ENCODE measurements at places on chromosomes 6 and 20. TPM values are rescaled to one million over a fixed set of nuclear protein-coding genes. Genes with fewer than 3 reads are reported as not detected.

Gene FAM184A
- total RNA-seq: not detected

Gene SAPCD1
- total RNA-seq: 2.7 TPM

Gene NMBR
- total RNA-seq: not detected

Gene CST1
- 1.1 TPM for total RNA-seq

Gene MOXD1
- total RNA-seq: 2.3 TPM

Gene SNAP91
- 0.21 TPM for total RNA-seq

Gene TINAG
- not detected for total RNA-seq

Gene UST
- 3.3 TPM for total RNA-seq

Gene SERPINB6
- 147 TPM for total RNA-seq

Gene LAMP5
- 0.05 TPM for total RNA-seq

Gene PTCHD4
- total RNA-seq: not detected

Gene FAM50B
- total RNA-seq: 4.1 TPM

Gene TMC2
- not detected for total RNA-seq

Gene SCGN
- 0.30 TPM for total RNA-seq

Gene SPDEF
- 2.4 TPM for total RNA-seq

Gene MTFR2
- total RNA-seq: 12.8 TPM

Gene NDUFAF5
- total RNA-seq: 32.6 TPM

Gene C20orf202
- total RNA-seq: not detected

Gene GRM1
- not detected for total RNA-seq

Gene TREM1
- 0.14 TPM for total RNA-seq

Gene BPIFB1
- total RNA-seq: not detected

Gene ASIP
- not detected for total RNA-seq

Gene B3GALT4
- 0.93 TPM for total RNA-seq

Gene TREML2
- total RNA-seq: not detected

Gene AKIRIN2
- total RNA-seq: 40.7 TPM

Gene SIRPB2
- total RNA-seq: 0.06 TPM

Gene PGM3
- 27.1 TPM for total RNA-seq

Gene SOX18
- total RNA-seq: 1.9 TPM

Gene TCP11
- not detected for total RNA-seq

Gene BPIFA3
- total RNA-seq: not detected

Gene NOTCH4
- 0.36 TPM for total RNA-seq

Gene MCHR2
- total RNA-seq: not detected

Gene HDGFL1
- total RNA-seq: not detected

Gene IL17F
- total RNA-seq: not detected

Gene RAB44
- 0.05 TPM for total RNA-seq

Gene BPIFA1
- total RNA-seq: not detected

Gene RGS17
- total RNA-seq: 7.2 TPM

Gene MAP3K5
- total RNA-seq: 2.6 TPM

Gene PTGIS
- 0.09 TPM for total RNA-seq

Gene GPR6
- not detected for total RNA-seq

Gene PAK1IP1
- 21.4 TPM for total RNA-seq

Gene DEFB112
- total RNA-seq: not detected

Gene SYTL3
- total RNA-seq: 0.98 TPM

Gene SMPDL3A
- 3.0 TPM for total RNA-seq

Gene EEF1A2
- 147 TPM for total RNA-seq

Gene WFDC10B
- not detected for total RNA-seq

Gene DUSP22
- 11.5 TPM for total RNA-seq

Gene CFB
- total RNA-seq: 2.4 TPM

Gene FOXF2
- total RNA-seq: 24.4 TPM

Gene COL20A1
- total RNA-seq: 0.57 TPM

Gene SFTA2
- total RNA-seq: not detected

Gene RIPPLY2
- 0.46 TPM for total RNA-seq
